ENCODE measurements at places on chromosomes 2 and 18. TPM values are rescaled to one million over a fixed set of nuclear protein-coding genes. Genes with fewer than 3 reads are reported as not detected.

- DNase-seq, result no peak
Measured at GRCh38 chr2:83162421-83162820, 1296.7 kb downstream of the SUCLG1 start.

DNA sequence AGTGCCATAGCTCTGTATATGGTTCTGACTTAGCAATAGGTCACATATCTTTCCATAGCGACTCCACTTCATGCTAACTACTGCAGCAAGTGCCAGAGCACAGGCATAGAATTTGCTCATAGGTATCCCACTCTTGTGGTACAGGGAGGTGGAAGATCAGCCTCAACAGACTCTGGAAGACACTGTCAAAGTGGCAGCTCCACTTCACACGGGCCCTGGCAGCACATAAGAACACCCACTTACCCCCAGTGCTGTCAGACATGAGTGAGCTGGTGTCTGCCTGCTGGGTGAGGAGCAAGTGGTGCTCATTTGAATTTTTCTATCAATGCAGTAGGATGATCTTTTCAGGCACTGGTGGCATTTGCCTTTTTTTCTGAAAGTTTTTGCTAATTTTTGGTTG is 48.6 kb downstream of the BCL2L11 start:
- no peak for DNase-seq

The PPP4R1 gene
- total RNA-seq, result 107 TPM

DNA sequence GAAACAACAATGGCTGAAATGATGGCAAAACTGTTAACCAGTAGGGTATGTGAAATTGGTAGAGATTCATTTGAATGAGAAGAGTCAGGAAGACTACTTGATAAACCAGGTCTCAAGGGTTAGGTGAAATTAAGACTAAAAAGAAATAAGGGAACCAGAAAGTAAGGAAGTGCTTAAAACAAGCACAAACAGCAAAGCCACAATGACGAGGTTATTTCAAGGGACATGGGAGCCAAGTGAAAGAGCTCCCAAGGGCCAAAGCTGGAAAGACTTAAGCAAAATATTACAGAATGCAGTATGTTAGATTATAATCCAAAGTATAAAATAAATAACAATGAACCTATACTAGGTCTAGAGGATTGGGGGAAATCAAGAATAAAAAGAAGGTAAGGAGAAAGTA is 19.3 kb upstream of the CD302 start:
- no peak for DNase-seq

The DNER gene
- not detected for total RNA-seq

The SH3BP4 gene
- 49.7 TPM for total RNA-seq

The MDH1B gene
- 0.81 TPM for total RNA-seq

All from fibroblast of the aortic adventitia (primary cell).